ENCODE measurements at places on chromosomes 1 and 21.

DNA sequence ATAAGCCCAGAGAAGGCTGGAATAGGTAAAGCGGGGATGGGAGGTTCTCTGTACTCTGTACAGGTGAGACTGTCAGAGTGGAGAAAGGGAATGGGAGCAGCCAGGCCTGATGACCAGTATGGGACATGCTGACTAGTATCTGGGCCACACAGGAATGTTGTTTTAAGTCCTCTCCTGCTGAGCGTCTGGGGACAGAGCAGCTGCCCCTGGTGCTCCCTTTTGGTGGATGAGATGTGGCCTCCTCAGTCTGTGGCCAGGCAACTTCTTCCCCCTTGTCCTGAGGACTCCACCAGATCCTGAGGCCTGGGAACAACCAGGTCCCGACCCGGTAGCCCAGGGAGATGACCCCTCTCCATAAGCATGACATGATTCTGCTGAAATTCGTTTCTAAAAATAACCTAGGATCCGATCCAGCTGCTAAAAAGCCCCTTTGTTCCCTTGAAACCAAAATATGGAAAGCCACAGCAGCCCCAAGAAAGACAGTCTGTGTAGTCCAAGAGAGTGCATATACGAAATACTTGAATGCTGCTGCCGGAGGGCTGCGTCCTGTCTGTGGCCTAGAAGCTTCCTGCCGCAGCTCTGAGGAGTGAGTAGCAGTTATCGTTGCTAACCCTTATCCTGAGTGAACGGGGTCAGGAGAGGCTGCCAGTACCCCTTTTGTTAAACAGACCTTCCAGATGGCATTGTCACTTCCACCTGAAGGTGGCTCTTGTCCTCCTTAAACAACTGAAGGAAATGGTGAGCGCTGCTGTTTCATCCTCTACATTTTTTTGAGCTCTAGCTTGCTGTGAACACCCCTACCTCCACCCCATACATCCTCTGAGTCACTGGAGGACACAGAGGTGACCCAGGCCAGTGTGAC is 47.1 kb downstream of the ATP2B4 start:
- DNase-seq, result no peak

DNA sequence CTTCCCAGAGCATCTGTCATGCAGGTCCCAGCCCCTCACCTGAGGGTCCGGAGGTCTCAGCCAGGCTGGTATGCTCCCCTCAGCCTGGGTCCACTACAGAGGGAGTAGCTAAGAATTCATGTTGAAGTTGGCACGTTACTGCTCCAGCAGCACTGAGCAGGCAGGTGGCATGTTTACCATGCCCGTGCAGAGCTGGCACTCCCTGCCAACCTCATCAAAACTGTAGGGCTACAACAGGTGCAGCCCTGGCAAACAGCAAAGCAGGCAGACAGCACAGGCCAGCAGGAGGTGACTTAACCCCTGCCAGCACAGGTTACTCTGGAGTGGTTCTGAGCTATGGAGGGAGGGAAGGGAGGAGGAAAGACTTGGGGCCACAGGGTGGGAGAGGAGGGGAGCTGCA is 46.4 kb downstream of the NUAK2 start:
- DNase-seq, result peak; percentile 86

DNA sequence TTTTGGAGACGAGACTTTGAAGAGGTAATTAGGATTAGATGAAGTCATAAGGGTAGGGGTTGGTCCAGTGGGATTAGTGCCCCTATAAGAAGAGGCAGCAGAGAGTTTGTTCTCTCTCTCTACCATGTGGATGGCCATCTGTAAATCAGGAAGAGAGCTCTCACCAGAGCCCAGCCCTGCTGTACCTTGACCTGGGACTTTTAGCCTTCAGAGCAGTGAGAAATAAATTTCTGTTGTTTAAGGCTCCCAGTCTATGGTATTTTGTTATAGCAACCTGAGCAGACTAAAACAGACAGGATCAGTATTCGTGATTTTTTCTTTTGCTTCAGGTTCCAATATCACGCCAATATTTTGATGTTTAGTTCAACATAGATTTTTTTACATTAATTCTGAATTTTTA is 30.0 kb downstream of the TBX15 start:
- DNase-seq, result no peak

GRCh38 chr21:45060675-45061311 is 13.6 kb upstream of the ADARB1 start:
- DNase-seq, result no peak

- no peak for DNase-seq
Observed at GRCh38 chr1:55441489-55441888, 226.3 kb upstream of the USP24 start.

DNA sequence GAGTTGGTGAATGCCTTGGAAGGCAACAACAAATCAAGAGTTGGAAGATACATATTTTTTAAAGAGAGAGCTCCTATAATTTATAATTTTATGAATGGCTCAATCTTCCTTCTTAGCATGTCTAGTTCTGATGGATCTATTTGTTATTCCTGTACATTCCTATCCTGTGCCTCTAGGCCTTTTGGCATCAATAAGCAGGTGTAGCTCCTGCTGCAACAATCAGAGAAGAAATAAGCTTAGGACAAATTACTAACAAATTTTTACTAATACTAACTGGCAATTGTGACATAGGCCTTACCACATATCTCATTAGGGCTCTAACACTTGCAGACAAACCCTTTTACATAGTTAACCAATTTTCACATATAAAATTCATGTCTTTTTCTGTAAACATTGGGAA is 682.0 kb downstream of the LTN1 start:
- no peak for DNase-seq

GRCh38 chr1:50110151-50110550 is 1.4 kb downstream of the ELAVL4 start:
- peak; percentile 42 for DNase-seq

All from cerebellar nuclear complex (tissue), 1 donor.